Mammary epithelial cell (primary cell): ENCODE measurements at places on chromosomes 3 and 15.
A peak's percentile ranks its signal among the peaks of the same experiment; 100 is the strongest.

DNA sequence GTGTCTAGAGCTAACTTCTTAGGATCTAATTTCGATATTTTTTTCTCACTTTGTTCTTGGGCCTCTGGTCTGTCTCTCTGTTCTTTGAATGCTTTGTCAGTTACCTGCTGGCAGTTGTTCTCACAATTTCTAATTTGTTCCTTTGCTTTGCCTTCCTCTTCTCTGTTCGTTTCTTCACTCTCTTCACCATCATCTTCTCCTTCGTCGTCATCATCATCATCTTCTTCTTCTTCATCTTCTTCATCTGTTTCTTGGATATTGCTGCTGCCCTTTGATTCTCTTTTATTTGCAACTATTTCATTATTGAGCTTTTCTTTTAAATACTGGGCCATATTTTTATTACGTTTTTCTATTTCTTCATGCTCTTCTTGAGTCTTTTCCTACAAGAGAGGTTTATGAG, 2.7 kb downstream of the LMOD3 start:
- no peak for DNase-seq

DNA sequence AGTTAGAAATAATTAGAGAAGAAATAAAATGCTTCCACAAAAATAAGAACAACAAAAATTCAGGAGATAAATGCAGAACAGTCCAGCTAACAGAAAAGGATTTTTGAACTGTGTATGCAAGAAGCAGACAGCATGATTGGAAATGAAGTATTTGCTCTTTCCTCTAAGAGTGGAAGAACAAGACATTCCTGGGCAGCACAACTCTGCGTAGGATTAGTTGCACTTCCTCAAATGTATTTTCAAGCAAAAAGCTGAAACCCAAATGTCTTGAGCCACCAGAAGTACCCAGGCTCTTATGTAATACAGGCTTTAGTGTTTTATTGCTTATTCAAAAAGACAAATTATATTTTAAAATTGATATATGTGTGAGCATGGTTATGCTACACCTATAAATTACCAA, 127.2 kb downstream of the ZBTB20 start:
- DNase-seq: no peak

DNA sequence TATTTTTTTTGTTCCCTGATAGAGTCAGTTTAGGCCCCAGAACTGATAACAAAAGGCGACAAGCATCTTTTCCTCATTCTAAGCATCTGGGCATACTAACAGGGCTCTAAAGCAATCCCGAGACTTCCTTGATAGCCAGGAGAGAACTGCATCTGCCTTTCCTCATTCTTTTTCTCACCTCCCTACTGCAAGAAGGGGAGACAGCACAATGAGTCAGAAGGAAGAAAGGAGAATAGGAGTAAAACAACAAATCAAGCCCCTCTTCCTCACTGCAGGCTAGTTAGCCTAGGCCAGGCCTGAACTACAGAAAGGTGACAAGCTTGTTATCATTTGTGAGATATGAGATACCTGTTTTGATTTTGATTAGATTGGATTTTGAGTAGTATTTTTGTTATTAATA, 97.9 kb downstream of the NAALADL2 start:
- no peak for DNase-seq

DNA sequence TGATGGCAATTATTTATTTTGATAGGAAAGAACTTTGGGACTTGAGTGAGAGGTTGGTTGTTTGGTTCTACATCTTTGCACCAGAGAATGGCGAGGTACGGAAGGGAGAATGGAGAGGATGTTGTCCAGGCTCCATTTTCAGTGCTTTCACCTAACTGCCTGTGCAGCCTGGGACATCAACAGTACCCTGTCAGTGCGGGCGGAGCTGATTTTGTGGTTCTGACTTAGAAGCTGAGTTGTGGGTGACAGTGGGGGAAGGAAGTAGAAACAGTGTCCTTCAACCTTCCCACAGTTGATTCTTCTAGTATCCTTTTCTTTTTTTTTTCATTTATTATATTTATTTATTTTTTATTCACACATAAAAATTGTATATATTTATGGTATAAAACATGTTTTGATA, 95.3 kb downstream of the TIGIT start:
- DNase-seq: no peak

DNA sequence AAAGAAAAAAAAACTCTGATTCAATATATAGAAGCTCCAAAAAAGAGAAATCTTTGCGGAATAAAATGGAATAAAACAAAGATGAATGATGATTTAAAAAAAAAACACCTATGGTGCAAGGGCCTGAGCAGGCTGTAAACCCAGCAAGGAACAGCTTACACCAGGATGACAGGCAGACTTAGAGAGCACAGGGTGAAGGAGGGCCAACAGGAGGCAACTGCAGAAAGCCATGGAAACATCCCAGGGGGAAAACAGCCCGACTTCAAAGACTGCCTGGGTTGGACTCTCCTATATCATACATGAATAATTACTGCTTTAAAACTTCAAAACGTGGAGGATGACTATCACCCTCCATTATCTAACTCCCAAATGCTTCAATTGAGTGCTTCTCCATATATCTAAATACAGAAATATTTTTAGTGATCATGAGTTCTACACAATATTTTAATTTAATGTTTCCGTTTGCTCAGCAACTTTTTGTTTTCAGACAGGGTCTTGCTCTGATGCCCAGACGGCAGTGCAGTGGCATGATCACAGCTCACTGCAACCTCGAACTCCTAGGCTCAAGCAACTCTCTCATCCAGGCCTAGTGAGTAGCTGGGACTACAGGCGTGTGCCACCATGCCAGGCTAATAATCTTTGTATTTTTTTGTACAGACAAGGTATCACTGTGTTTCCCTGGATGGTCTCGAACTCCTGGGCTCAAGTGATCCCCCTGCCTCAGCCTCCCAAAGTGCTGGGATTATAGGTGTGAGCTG, 456.2 kb downstream of the TBL1XR1 start:
- no peak for DNase-seq

- no peak for DNase-seq
Observed at GRCh38 chr3:15032650-15033049, 32.5 kb downstream of the MRPS25 start.

GRCh38 chr3:186267758-186268157, 94.3 kb downstream of the DGKG start:
- DNase-seq: no peak

- no peak for DNase-seq
Observed at GRCh38 chr3:144915202-144915601, 943.6 kb downstream of the DIPK2A start.

- DNase-seq: no peak
Observed at GRCh38 chr3:33581666-33582065, 136.4 kb downstream of the CLASP2 start.

GRCh38 chr3:99842826-99843589, 25.3 kb downstream of the CMSS1 start:
- DNase-seq: peak; percentile 40

DNA sequence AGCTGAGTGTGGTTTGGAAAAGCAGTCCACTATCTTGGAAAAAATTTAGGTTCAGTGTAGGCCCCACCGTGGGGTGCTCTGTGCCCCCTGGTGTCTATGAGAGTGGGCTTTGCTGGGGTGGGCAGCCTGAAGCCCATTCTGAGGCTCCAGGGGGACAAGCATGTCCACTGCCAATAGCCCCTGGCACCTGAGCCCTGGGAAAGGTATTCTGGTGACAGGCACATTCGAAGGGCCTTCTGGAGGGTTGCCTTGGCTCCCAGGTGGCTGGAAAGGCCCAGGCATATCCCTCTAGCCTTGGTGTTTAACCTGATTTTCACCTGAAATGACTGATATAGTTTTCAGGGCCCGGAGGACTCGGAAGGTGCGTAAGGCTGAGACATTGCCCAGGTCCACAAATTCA, 36.1 kb downstream of the SCN5A start:
- DNase-seq: no peak

DNA sequence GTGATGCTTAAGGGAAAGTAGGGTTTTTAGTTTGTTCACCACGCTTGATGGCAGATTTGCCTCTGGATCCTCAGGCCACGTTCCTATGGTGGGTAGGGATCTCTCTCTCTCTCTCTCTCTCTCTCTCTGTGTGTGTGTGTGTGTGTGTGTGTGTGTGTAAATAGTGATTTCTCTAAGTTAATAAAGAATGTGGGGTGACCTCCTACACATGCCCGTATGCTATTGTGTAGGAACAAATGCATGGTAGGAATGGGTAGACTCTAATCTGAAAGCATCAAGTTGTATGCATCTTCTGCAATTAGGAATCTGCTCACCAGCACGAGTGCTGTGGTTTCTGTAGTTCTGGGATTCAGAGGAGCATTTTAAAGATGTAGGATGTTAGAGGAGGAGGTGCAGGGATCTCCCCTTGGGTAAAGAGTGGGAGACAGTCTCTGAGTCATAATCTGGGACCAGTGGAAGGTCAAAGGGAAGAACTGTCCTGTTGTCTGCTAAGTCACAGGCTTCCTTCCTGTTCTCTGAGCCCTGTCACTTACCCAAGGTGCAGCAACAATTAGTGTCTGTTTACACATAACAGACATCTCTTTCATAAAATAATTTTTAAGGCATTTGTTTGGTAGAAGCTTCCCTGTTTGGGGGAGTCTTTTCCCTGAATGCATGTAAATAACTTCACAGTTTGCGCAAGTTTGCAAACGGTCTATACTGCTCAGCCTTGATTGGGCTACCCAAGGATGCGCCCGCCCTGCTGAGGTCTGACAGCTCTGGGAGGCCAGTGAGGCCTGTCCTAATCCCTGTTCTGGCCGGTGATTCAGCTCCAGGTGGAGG, 139.8 kb downstream of the IGF1R start:
- DNase-seq: no peak

- DNase-seq: no peak
Observed at GRCh38 chr3:50559702-50560101, 7.8 kb downstream of the C3orf18 start.

DNA sequence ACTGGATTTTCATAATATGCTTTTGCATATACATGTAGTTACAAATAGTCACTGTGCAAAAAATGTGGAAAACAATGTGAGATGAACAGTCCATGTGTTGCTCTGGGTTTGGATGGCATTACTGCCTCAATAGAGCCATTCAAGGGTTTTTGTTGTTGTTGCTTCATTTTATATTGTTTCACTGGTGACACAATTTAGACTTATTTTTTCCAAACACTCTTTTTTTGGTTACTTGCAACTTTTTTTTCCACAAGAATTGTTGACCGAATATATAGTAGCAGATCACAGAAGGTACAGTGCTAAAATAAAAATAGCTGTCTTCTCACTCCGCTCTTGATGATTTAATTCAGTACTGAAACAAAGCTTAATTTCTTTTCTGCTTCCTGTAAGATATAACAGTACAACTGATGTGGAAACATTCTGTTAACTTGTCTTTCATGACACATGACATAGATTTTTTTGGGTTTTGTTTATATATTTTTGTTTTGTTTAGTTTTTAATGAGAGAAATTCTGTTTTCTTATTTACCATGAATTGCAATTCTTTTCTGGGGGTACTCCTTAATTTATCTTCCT, 618.6 kb downstream of the NAALADL2 start:
- no peak for DNase-seq

- no peak for DNase-seq
Observed at GRCh38 chr3:124923833-124924232, 10.7 kb downstream of the MUC13 start.

- DNase-seq: no peak
Observed at GRCh38 chr3:86880066-86880465, 110.9 kb downstream of the VGLL3 start.

DNA sequence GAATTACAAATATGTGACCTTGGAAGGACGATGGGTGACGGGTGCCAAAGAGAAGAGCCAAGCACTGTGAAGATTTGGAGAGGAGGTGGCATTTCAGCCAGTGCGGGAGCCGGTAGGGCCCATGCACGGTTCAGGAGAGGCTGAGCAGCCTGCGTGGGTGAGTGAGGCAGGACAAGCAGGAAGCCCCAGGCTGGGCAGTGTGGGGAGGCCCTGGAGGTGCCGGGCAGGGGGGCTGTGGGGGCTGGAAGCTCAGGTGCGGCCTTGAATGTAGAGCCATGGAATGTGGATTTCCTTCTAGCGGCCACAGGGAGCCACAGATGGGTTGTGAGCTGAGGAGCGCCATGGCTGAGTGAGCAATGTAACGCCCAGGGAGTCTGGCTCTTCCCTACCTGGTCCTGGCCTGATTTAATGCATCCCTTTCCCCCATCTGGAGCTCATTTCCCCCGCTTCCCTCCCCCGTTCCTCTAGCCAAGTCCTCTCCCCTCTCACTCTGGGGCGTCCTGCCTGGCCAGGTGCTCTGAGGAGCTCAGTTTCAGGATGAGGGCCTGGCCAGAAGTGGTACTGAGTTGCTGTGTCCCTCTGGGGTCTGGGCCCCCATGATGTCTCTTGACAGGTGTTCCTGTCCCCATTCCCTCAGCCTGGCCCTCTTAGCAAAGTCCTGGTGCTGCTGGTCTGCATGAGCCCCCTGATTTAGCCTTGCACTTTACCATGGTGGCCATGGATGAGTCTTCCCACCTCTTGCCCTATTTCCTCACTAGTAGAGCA, 41.8 kb upstream of the IQSEC1 start:
- DNase-seq: no peak

GRCh38 chr3:195063581-195064193, 207.3 kb downstream of the XXYLT1 start:
- DNase-seq: no peak

DNA sequence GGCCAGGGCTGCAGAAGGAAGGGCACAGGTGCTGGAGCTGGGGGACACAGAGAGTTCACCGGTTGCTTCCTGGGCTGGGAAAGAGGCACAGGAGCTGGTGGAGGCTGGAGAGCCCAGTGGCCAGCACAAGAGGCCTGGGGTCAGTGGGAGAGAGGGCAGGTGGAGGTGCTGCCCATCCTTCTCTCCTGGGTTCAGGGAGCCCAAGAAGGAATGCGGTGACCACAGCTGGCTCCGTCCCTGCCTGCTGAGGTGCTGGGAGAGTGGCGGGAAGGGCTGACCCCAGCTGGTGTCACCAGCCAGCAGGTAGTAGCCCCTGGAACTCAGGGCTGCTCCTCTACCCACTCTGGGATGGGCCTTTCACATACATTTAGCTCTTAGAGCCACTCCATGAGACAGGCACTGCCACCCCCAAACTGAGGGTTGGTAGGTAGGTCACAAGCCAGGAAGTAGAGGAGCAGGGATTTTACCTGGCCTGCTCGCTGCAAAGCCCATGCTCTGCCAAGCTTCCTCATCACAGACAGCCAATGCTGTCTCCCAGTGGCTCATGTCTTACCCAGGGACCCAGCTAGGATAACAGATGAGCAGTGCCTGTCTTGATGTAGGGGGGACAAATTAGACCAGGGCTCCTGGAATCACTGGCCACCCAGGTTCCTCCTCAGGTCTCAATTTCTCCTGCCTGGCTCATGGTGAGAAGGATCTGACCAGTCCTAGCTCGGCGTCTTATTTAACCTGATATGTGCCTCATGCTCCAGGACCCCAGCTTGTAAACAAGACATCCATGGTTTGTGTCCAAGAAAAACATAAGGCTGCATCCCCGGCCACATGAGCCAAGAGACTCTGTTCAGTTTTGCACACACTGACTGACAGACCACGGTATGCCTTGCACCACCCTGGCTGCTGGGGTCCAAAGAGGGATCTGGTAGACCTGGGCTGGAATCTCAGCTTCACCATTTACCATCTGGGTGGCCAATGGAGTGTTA, 119.2 kb downstream of the CORO2B start:
- no peak for DNase-seq

GRCh38 chr15:39728845-39729244, 53.8 kb downstream of the FSIP1 start:
- peak; percentile 32 for DNase-seq
